Fibroblast of skin of back (primary cell): ENCODE measurements at places on chromosomes 12 and 14.

DNA sequence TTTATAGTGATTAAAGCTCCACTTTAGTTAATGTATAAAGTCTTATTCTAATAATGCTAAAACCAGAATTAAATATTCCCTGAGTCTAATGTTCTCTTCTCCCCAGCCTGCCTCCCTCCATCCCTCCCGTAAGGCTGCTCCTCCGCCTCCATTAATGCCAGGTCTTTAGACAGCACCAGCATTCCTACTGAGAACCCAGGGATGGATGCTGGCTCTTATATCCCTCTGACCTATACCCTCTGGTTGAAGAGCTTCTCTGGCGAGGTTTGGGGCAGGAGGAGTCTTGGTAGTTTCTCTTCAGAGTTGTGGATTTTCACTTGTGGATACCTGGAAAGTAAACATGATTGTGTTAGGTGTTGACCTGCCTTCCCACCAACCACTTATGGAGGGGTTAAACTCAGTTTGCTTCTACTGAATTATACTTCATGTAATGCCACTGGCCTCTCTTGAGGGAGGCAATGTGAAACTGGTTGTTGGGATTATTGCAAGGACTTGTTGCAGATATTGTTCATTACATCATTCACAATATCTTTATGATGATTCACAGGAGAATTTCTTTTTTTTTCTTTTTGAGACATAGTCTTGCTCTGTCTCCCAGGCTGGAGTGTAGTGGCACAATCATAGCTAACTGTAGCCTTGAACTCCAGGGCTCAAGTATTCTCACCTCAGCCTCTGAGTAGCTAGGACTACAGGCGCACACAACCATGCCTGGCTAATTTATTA is 11.1 kb upstream of the SMAGP start:
- DNase-seq, result peak; percentile 71

DNA sequence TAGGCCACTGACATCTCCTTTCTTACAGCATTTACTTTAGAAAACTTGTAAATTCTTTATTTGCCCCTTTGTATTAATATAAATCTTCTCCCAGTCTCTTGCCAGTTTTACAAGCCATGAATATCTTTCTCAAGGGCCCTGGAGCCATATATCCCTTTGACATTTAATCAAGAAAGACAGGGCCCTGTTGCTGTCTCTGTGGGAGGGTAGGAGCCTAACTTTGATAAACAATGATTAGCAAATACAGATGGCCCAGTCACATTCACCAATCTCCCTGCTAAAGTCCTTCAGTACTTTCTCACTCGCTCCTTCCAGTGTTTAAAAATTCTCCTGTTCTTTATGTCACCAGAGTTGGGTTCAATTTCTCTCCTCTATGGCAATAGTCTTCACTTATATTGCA is 479.8 kb upstream of the USP15 start:
- no peak for DNase-seq

DNA sequence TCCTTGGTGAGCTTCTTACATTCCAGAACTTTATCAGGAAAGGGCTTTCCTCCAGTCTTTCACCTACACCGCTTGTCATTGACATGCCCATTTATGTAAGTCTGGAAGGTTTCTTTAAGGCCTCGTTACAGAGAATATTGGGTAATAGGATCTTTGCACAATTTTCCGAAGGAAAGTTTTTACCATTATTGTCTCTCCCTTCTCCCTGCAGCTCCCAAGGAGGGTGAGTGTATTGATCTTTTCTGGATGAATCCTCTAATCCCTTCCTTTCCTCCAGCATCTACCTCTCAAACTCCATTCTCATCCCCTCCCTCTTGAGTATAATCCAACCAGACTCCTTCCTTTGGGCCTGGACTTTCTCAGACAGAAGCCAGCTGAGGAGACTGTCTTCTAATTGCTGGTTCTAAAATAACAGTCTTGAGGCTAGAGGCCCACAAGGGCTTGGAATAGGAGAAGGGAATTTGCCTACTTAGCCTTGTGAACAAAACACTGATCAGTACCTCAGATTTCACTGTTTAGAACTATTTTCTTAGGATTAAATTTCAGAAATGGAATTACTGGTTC is 21.8 kb downstream of the WNK1 start:
- DNase-seq, result no peak

DNA sequence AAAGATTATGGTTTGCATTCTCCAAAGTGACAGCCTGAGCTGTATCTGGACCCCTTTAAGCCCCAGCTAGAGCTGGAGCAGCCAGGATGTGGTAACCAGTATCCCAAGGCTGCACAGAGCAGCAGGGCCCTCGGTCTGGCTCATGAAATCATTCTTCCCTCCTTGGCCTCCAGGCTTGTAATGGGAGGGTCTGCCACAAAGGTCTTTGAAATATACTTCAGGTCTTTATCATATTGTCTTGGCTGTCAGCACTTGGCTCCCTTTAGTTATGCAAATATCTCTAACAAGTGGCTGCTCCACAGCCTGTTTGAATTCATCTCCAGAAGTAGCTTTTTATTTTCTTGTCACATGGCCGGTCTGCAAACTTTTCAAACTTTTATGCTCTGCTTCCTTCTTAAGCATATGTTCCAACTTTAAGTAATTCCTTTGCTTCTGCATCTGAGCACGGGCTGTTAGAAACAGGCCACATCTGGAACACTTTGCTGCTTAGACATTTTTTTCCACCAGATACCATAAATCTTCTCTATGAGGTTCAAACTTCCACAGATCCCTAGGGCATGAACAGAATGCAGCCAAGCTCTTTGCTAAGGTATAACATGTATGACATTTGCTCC is 663.4 kb upstream of the MIS18BP1 start:
- DNase-seq, result no peak

DNA sequence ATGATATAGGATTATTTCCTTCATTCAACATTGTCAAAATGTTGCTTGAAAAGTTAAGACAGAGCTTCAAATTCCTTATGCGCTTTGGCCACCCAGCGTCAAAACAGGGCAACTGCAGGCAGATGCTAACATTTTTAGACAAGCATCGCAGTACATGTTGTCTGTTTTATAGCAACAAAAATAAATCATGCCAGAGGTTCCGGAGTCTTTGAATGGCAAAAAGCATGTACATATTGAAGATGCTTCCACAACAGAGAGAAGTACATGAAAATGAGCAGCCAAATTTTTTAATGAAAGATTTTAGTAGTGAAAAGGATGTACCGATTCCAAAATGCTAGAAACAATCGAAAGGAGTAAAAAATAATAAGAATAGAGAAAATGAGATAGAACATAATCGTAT is 49.8 kb upstream of the USP15 start:
- DNase-seq, result peak; percentile 42

DNA sequence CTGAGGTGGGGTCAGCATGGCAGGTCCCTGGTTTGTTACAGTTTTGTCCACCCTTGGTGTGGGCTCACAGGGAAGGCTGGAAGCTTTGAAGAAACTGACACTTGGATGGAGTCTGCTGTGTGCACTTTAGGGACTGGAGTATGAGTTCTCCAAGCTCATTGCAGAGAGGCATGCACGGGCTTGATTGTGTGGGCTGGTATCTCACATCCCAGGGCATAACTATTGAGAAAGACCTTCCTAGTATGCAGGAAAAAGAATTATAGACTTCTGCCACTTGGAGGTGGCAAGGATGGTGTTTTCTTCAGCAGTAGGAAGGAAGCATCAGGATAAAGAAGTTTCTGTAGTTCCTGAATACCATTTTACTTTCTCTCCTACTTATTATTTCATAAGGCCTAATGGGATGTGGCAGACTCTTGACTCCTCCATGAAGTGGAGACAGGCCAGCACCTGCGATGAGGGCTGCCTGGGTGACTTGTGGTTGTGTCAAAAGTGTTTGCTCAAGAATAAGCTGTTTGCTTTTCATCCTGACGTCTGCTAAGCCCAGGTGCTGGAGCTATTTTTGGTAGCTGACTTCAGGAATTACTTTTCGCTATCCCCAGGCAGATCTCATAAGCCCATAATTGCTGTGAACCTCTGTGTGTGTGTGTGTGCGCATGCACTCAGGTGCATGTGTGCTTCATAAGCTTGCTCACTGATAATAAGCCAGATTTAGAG is 125.8 kb downstream of the KTN1 start:
- no peak for DNase-seq

- no peak for DNase-seq
Observed at GRCh38 chr12:111267144-111267543, 101.8 kb downstream of the PHETA1 start.

- DNase-seq, result peak; percentile 7
Observed at GRCh38 chr12:51244269-51244668, 5.6 kb downstream of the DAZAP2 start.

- no peak for DNase-seq
Observed at GRCh38 chr14:31126680-31127079, 80.9 kb downstream of the HECTD1 start.

GRCh38 chr12:132411457-132411856 is 78.5 kb upstream of the FBRSL1 start:
- DNase-seq, result no peak

GRCh38 chr12:52584156-52584682 is 10.6 kb upstream of the KRT74 start:
- no peak for DNase-seq

DNA sequence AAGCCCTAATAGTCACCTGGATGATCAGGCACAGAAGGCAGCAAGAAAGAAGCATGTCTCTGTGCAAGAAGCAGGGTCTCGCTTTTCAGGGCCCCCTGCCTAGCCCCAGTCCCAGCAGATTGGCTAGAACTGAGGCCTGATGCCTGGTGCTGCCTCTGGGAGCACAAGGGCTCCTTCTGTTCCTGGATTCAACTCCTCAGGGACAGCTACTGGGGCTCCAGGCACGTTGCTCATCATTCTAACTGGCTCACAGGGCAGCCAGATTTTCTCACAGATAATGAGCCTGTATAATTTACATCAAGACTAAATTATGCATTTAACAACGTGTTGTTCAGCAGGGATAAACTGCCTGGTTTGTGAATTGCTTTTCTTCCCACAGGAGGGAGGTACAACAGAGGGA is 106.5 kb upstream of the PLXNC1 start:
- no peak for DNase-seq

GRCh38 chr14:103628221-103628683 is 759 bp upstream of the KLC1 start:
- peak; percentile 82 for DNase-seq

DNA sequence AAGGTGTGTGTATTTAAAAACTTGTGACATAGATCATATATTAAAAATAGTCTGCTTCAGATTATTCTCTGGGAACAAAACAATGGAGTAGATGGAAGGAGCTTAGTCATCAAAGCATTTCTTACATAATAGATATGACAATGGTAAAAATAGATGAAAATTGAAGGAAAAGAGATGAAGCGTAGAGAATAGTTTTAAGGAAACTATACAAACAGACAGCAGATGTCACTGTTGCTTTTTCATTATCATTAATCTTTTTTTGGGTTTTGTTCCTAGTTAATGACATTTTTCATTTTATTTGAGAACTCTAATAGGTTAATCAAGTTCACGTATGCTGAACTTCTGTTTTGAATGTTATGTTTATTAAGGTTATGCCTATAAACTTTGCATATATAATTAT is 149.2 kb upstream of the FBXO33 start:
- DNase-seq, result peak; percentile 9

- no peak for DNase-seq
Observed at GRCh38 chr12:116414891-116415290, 137.4 kb upstream of the MED13L start.

DNA sequence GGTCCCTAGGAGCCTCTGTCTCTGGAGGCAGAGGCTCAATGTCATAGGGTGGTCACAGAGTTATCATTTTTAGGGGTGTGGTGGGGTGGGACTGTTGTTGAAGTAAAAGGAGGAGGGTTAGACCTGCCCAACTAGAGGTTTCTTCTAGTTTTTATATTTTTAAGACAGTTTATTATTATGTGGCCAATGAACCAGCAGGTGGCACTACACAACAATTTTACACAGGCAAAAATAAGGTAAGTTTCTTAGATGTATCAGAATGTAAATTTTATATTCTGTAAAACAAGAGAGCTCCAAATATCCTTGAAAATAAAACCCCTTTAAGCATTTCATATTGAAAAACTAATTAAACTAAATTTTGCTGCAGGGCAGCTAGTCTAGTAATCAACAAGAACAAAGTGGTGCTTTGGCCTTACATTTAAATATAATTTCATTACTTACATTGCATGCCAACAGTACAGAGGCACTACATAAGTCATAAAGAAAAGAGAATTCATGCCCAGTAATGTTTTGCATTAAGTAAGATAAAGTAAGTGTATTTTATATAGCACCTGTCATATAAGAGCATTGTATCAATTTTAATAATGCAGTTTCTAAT is 22.2 kb upstream of the OVCH1 start:
- DNase-seq, result peak; percentile 46

DNA sequence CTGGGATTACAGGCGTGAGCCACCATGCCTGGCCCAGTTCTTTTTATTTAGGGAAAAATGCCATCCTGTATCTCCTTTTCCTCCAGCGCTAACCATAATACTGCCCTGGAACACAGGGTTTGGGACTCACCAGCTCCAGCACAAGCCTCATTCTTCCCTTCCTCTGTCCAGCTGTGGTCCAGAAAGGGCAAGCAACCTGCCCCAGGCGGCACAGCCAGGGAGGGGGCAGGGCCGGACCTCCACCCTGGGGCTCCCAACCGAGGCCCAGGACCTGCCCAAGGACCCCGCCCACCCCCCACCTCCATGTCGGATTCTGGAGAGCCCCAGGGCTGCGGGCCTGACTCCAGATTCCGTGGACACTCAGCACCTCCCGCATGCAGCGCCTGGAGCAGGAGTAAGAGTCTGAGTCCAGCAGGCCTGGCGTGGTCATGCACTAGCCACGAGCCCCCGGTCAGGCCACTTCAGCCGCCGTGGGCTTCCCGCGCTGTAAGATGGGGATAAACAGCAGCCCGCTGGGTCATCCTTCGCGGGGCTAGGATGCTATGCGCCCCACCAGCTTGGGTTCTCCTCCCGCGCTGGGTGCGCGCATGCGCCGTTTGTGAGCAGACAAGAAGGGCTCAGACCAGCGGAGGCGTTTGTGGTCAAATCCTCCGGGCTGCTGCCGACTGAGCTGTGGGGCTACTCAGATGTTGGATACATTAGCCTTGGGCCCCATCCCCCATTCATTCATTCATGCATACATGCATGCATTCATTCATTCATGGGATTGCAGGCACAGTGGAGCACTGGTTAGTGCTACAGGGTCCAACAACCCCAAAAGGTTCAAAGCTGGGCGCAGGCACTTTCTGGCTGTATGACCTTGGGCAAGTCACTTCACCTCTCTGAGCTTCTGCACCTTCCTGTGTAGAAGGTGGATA is 16.3 kb downstream of the TMEM119 start:
- DNase-seq, result no peak

- DNase-seq, result no peak
Observed at GRCh38 chr12:89840162-89840922, 131.7 kb upstream of the ATP2B1 start.

- no peak for DNase-seq
Observed at GRCh38 chr14:101102875-101103274, 199.4 kb upstream of the RTL1 start.

DNA sequence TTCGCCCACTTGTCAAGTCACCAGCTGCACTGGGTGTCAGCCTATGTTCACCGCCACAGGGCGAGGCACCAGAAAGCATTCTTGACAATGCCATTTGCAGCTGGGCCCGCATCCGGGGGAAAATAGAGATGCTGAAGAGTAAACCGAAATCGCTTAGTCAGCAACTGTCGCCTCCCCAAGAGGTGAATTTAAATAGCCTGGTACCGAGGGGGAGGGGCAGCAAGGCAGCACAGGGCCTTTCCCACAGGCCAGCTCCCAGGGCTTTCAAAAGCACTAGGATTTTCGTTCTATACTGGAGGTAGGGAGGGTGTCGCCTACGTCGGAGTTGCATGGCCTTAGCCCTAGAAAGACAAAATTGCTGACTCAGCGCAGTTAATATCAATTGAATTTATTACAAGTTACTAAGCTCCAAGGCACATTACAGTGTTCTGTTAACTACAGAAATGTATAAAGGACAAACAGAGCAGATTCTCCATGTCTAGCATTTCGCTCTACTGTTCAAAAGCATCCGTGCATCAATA is 4.3 kb downstream of the IRF2BPL start:
- peak; percentile 43 for DNase-seq
